NCI-H446 treated with DMSO at 0.1 percent for 48 hours (cell line): ENCODE measurements at places on chromosomes 12 and 14.

- DNase-seq: no peak
Measured at GRCh38 chr14:86404425-86404824, 874.5 kb downstream of the FLRT2 start.

- no peak for DNase-seq
Measured at GRCh38 chr12:65962921-65963861, 138.9 kb downstream of the HMGA2 start.

DNA sequence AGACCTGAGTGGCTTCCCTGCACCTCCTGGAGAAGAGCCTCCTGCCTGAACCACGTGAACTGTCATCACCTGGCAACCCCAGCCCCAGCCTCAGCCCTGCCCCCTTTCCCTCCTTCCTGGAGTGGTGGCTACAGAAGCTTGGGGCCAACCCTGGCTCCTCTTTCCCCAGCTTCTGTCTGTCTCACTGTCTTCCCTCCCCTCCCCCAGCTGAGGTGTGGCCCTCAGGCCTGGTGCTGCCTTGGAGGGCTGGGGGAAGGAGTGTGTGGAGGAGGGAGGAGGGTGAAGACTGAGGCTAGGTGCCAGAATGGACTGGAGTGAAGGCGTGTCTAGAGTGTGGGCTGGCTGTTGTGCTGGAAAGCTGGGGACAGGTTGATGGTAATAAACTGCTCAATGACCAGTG is 9.7 kb downstream of the NFATC4 start:
- no peak for DNase-seq

GRCh38 chr12:87365423-87365822 is 663.8 kb downstream of the C12orf50 start:
- DNase-seq: peak; percentile 89

GRCh38 chr12:65821336-65821735 is 2.9 kb upstream of the HMGA2 start:
- DNase-seq: no peak

DNA sequence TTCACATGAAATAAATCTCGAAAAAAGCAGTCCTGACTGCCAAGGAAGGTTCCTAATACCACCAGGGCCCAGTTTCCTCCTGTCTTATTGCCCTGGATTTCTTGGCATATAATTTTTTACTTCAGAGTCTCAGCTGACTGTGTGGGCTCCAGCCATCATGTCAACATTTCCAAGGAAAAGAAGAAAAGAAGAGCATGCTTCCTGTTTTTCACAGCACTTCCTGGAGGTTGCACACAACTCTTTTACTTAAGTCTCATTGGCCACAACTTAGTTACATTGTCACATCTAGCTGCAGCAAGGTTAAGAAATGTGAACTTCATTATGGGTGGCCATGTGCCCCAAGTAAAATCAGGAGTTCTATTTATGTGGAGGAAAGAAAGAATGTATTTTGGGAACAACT is 24.3 kb downstream of the DACT1 start:
- DNase-seq: no peak

- DNase-seq: no peak
Measured at GRCh38 chr12:65306366-65307168, 28.1 kb downstream of the MSRB3 start.

DNA sequence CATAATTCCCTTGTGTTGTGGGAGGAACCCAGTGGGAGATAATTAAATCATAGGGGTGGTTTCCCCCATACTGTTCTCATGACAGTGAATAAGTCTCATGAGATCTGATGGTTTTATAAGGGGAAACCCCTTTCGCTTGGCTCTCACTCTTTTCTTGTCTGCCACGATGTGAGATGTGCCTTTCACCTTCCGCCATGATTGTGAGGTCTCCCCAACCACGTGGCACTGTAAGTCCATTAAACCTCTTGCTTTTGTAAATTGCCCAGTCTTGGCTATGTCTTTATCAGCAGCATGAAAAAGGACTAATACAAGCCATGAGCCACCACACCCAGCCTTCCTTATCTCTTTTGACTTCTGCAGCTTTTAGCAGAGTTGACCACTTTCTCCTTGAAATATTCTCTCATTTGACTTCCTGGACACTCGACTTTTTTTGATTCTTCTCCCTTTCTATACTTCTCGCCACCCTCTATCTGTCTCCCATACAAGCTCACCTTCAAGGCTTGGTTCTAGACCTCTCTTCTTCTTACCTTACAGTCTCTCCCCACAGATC is 2.3 kb downstream of the MTERF2 start:
- DNase-seq: no peak
